Activated CD4-positive, CD25-positive, alpha-beta regulatory T cell treated with anti-CD3 and anti-CD28 coated beads, Interleukin-2, amount 50 U/mL, for 24 hours (primary cell): ENCODE measurements at places on chromosomes 13 and 19.

GRCh38 chr19:17337675-17338432 is 501 bp downstream of the GTPBP3 start:
- no peak for ATAC-seq

GRCh38 chr13:35460061-35460460 is 16.4 kb downstream of the MAB21L1 start:
- no peak for ATAC-seq

- ATAC-seq = no peak
Measured at GRCh38 chr13:91248249-91248648, 99.2 kb upstream of the MIR17HG start.

DNA sequence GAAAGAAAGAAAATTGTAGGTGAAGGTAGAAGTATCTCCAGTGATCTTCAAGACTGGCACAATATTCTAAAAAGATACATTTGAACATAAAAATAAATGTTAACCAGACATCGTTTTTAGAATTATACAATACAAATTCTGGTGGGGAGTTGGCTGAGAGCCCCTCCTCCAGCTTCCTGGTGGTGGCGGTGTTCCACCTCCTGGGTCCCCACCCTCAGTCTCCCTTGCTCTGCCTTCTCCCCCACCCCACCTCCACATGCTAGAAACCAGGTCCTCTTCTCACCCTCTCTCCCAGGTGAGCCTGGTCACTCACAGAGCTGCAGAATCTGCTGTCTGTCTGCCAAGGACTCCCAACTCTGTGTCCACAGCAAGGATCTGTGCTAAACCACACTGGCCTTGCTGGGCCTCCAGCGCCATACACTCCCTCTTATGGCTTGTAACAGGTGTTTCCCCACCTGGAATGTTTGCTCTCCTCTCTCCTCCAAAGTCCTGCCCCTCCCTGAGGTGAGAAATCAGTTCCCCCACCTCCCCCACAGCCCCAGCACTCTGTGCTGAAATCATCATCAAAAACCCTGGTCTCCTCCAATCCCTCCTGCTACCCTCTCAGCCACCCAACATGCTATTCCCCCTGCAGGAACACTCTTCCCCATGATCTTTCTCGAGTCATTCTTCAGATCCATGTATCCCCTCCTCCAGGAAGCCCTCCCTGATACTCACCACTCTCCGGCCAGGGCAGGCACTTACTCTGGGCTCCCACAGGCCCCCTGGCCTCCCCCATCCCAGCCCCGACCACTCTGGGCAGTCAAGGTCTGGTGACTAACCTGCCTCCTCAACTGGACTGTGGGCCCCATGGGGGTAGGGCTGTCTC is 20.5 kb upstream of the CYP2S1 start:
- no peak for ATAC-seq

DNA sequence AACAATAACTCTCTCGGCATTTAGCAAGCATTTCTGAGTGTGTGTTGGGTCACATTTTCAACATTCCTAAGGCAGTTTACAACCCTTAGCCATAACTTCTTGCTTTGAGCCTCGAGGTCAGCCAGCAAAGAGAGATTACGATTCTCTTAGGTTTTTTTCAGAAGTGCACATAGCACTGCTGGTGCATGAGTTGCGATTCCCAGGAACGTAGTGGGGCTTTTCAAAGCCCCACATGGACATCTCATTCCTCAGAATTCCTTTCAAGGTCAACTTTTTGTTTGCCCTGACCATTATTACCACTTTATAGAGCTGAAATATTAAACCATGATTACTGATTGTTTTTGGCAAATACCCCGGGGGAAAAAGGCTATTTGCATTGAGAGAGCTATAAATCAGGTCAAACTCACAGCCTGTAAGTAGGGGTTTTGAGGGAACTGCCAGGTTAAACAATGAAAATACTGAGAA is 705.3 kb downstream of the GPC5 start:
- no peak for ATAC-seq

DNA sequence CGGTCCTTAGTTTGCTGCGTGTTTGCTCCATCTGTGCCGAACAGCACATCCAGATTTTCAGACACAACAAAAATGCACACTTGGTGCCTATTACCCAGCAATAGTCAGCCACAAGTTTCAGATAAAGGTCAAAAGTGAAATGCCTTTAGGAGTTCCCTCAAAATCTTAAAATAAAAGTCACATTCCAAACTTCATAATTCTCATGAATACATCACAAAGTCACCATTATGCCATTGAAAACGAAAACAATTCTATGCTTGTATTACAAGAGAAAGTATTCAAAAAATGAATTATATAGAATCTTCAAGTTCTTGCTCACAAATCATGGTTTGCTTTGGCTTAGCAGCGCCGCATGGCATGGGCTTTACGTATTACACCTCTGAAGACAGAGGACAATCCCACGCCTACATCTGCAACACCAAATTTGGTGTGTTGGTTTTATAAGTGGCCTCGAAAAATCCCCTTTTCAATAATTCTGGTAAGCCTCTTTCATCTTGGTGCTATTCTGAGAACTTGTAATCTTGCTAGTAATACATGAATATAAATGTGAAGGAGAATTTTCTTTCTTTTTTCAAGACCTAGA is 26.6 kb downstream of the COL4A1 start:
- no peak for ATAC-seq

DNA sequence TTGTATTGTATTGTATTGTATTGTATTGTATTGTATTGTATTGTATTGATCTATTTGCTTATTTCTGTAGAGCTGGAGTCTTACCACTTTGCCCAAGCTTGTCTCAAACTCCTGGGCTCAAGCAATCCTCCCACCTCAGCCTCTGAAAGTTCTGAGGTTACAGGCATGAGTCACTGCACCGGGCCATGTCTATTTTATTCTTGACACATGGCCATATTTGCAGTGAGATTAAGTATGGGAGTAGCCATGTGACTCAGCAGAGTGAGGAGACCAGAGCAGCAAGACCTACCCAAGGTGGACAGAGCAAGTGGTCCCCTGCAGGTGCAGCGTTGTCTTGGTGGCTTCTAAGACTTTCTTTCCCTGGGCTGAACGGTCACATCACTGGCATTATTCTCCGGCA is 49.1 kb upstream of the UBAC2 start:
- ATAC-seq = no peak
